ENCODE measurements at places on chromosomes 1 and 21.
A peak's percentile ranks its signal among the peaks of the same experiment; 100 is the strongest.

DNA sequence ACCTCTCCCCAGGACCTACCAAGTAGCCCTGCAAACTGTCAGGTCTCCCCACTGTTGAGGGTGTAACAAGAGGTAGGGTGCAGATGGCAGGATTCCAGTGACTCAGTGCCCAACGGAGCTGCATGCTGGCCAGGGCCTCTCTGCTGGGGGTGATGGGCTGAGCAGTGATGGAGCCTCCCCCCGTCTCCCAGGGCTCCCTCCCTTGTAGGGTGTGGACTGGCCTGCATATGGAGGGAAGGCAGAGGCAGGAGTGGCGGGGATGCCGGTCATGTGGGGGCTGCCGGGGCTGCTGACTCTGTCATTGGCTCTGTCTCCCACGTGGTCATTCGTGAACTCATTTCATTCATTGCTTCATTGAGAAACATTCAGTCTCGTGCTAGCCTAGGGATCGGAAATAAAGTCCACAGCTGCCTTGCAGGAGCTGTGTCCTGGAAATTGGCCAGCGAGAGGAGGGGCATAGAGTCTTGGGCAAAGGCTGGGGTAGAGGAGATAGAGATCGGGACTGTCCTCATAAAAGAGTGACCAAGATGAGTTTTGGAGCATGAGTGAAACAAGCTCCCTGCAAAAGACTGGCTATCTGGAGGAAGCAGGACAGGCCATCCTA is 22.9 kb upstream of the DISP3 start:
- DNase-seq = no peak

- no peak for DNase-seq
Measured at GRCh38 chr1:231634323-231635013, 7.9 kb downstream of the DISC1 start.

- DNase-seq = no peak
Measured at GRCh38 chr1:46188295-46189030, 9.8 kb downstream of the POMGNT1 start.

GRCh38 chr1:87588495-87588894 is 259.8 kb downstream of the LMO4 start:
- no peak for DNase-seq

DNA sequence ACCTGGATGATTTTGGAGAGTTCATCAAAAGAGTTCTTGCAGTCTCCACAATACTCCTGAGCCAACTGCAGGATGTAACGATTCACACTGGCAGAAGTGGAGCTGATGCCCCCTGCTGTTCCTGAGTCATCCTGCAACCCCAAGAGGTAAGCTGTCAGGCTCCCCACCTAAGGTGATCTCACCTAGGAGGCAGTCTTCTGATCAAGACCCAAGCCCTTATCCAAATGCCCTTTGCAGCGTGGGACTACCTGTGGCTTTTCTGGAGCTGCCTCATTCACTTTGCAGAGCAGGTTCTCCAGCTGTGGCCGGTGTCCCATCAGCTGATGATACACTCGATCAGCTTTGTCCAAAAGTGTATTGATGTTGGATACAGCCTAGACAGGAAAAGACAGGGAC is 96.4 kb downstream of the UBR4 start:
- peak; percentile 41 for DNase-seq

All from HTR-8/SVneo (cell line).